NCI-H1092 treated with DMSO at 0.1 percent for 48 hours (cell line): ENCODE measurements at places on chromosomes 12 and 14.

GRCh38 chr14:88962356-88962755 lies 137.9 kb downstream of the TTC8 start:
- no peak for DNase-seq

DNA sequence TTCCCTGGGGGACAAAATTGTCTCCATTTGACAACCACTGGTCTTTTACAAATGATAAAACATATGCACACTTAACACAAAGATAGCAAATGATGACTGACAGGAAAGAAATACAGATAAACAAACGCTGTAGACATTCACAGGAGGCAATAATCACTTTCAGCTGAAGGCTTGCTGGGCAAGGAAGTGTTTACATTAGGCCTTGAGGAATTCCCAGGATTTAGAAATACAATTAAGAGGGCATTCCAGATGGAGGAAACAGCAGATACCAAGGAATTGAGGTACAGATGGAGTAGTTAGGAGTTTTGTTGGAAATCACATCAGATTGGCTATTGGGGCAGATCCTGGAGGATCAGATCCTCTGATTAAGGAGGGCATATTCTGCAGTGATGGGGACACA lies 93.9 kb downstream of the DYRK2 start:
- no peak for DNase-seq

- no peak for DNase-seq
Observed at GRCh38 chr12:111359231-111359913, 9.5 kb downstream of the PHETA1 start.

GRCh38 chr14:79514700-79515099 lies 696.6 kb downstream of the DIO2 start:
- DNase-seq = no peak

GRCh38 chr12:77788231-77789168 lies 42.2 kb upstream of the NAV3 start:
- DNase-seq = no peak

DNA sequence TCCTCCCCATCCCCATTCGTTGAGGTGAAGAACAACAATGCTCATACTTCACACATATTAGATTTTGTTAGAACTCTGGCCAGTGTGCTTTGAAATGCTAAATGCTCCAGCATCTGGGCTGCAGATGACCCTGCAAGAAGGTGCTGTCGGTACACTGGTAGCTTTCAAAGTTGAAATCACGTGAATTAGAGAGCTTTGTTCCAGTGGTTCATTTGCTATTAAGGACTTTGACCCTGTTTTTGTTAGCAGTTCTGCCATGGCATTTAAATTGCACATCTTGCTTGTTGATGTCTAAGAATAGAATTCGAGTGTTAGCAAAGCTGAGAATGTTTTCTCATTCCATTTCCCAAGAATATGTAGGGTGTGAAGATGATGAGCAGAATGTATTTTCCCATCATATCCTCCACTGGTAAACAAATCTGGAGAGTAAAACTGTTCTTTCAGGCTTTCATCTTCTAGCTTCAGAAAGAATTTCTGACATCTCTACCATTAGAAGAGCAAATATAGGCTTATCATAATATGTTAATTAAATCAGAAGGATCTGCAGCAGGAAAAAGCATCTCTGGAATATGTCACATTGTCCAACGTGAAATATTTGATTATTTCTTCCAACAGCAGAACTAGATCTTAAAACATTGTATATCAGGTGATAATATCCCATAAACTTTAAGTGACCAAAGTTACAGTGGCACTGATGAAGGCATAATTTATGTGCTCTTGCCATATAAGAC lies 98.8 kb upstream of the PDE3A start:
- no peak for DNase-seq

DNA sequence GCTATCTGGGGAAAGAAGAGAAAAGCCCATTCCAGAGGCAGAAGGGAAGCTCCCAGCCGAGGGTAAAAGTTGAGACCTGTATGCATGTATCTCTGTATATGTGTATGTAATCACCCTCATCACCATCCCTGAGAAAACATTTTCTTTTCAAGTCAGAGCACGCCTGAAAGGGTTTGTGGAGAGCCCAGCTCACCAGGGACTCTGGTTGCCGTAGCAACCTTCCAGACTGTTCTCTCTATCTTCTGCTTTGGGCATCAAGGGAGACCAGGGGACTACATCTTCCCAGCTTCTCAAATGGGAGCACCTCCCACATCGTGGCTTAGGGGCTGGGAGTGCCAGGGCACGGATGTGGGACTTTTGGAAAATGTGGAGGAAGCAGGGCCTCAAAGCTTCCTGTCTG lies 93.5 kb downstream of the GALNT8 start:
- peak; percentile 3 for DNase-seq

- no peak for DNase-seq
Observed at GRCh38 chr12:12507121-12507520, 55.5 kb downstream of the DUSP16 start.

GRCh38 chr14:77436042-77436441 lies 12.7 kb upstream of the NOXRED1 start:
- no peak for DNase-seq
